ENCODE measurements at places on chromosomes 5 and 9. TPM values are rescaled to one million over a fixed set of nuclear protein-coding genes. Genes with fewer than 3 reads are reported as not detected.

Gene ADCY2
- not detected for total RNA-seq

Gene TMC1
- total RNA-seq: 1.6 TPM

Gene SLC35A4
- total RNA-seq: 39.7 TPM

Gene RNF44
- total RNA-seq: 1.2 TPM

Gene IFNB1
- total RNA-seq: 0.46 TPM

Gene NTNG2
- total RNA-seq: under 0.01 TPM

Gene ALDH7A1
- total RNA-seq: 51.8 TPM

Gene GARNL3
- total RNA-seq: 2.6 TPM

Gene LCN6
- not detected for total RNA-seq

Gene DIPK1B
- total RNA-seq: 201 TPM

Gene FBP2
- total RNA-seq: not detected

Gene OBP2A
- not detected for total RNA-seq

Gene PALM2AKAP2
- total RNA-seq: not detected

Gene HAND1
- not detected for total RNA-seq

Gene PIP5KL1
- total RNA-seq: 0.91 TPM

Gene TERT
- total RNA-seq: not detected

Gene PAPPA
- 1.8 TPM for total RNA-seq

Gene TNFSF15
- 7.3 TPM for total RNA-seq

Gene IFNK
- total RNA-seq: not detected

Gene STK32A
- total RNA-seq: not detected

Gene FOXD4L3
- total RNA-seq: not detected

Gene OR1Q1
- total RNA-seq: not detected

Gene GPR150
- total RNA-seq: 0.30 TPM

Gene DOCK8
- total RNA-seq: 0.46 TPM

Gene JAKMIP2
- total RNA-seq: not detected

Gene SNX24
- total RNA-seq: 7.6 TPM

Gene MPDZ
- total RNA-seq: 61.7 TPM

Gene CDH12
- total RNA-seq: not detected

Gene NRARP
- 46.1 TPM for total RNA-seq

Gene SHOC1
- not detected for total RNA-seq

Gene KYAT1
- 11.7 TPM for total RNA-seq

Gene ALDH1A1
- 124 TPM for total RNA-seq

Gene LCN10
- not detected for total RNA-seq

Gene TSSK1B
- total RNA-seq: not detected

Gene FOCAD
- 66.4 TPM for total RNA-seq

Gene ELP1
- 38.8 TPM for total RNA-seq

Gene SHROOM1
- total RNA-seq: 7.3 TPM

Gene KLF4
- total RNA-seq: 1.1 TPM

Gene ARID3C
- total RNA-seq: 0.30 TPM

Gene ACTBL2
- under 0.01 TPM for total RNA-seq
